ENCODE measurements at places on chromosomes 13 and 19.

DNA sequence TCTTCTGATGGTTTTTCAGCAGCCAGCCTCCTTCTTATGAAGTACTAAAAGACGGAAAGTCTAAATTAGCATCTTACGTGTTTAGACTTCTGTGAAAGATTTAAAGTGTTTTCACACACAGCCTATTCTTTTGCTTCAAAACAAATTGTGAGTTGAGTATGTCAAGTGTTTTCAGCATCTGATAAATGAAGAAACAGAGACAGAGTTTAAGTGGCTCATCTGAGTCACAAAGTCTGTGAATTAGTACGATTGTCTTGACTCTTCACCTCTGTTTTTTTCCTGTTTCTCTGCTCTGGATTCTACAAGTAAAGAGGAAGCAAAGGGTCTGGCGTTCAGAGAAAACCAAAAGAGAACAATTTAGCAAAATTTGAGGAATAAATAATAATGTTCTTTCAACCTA lies 116.4 kb downstream of the FRY start:
- DNase-seq = no peak

DNA sequence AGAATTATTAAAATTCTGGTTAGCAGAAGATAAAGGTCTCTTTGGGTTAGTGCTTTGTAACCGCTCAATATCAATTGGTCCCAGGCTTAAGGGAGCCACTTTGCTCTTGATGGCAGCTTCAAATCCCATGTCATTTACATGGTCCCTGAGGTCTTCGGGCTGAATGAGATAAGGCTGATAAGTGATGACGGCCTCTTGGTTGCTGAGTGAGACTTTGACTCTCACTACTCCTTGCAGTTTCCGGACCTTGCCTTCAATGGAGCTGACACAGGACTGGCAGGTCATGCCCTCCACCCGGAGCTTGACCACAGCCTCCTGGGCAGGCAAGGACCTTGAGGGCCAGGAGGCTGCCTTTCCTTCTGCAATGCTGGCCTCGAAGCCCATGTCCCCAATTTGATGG lies 36.8 kb downstream of the ATP7B start:
- no peak for DNase-seq

DNA sequence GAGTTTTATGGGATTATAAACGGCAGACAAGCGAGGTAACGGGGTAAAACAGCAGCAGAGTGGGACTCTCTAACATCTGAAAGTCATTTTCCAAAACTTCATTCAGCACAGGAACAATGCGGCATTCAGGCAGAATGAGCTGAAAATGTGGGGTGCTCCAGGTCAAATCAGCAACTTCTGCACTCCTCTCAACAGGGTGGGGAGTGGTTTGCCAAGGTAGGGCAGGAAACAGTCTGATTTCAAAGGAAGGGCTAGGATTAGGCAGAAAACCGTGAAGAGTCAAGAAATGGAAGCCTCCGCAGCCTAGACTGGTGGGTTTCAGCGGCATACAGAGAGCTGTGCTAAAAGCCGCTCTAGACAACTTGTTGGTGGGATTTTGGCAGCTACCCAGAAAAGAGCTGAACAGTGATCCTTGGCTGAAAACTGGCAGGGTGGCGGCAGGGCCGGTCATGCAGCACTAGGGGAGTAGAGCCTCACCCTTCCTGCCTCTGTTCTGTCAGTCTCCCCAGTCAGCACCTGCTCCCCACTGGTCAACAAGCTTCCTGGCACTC lies 154.2 kb upstream of the KLF12 start:
- no peak for DNase-seq

DNA sequence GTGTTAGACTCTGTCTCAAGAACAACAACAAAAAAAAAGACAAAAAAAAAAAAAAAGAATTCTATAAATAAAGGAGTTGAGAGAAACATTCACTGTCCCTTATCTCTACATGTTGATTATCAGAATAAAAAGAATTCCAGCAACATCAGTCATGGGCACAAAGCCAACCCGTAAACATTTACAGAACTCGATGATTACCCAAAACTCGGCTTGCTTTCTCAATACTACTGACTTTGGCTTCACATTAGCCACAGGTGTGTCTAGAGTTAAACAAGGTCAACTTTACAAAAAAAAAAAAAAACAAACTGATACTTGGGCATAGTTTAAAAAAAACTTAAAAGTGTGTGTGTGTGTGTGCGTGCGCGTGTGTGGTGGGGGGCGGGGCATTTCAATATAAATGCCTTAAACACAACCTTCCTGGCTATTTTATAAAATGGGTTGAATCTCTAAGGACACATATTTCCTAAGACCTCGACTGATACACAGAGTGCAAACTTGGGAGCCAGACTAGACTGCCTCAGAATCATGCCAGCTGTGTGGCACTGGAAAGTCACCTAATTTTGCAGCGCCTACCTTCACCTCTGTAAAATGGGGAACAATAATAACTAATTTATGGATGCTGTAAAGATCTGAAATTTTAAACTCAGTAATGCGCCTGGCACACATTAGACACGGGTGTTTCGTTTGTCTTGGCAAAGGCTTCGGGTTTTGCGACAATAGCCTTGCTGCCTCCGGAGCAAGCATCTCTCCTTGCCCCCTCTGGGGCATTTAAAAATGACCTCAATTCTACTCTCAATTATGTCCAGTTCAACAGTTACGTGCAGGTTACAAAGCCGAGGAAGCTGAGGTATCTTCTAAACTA lies 922 bp downstream of the EBPL start:
- no peak for DNase-seq

GRCh38 chr13:35471706-35472322 lies 4.7 kb downstream of the MAB21L1 start:
- no peak for DNase-seq

DNA sequence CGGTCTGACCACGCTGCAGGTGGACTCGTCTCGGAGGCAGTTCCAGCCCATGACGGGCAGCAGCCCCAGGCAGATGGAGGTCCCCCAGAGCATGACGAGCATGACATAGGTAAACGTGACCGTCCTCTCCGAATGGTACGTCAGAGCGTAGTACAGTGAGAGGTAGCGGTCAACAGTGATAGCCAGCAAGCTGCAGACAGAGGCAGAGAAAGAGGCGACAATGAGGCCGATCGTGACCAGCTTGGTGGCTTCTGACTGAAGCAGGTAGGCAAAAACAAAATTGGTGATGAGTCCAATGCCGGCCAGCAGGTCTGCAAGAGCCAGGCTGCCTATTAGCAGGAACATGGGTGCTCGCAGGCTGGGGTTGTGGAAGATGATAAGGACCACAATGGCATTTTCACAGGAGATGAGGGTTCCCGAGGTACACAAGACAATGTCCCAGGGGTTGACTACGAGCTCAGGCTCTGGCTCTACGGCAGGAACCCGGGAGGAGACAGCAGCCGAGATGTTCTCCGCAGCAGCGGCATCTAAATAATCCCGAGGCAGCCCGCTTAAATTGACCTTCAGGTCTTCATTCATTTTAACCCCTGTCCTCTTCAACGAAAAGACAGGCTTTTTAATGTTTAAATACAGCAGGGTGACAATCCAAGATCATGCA lies 1.2 kb downstream of the GPR12 start:
- no peak for DNase-seq

- DNase-seq = no peak
These were observed 33.9 kb downstream of the NUFIP1 start for GRCh38 chr13:44955406-44955805.

DNA sequence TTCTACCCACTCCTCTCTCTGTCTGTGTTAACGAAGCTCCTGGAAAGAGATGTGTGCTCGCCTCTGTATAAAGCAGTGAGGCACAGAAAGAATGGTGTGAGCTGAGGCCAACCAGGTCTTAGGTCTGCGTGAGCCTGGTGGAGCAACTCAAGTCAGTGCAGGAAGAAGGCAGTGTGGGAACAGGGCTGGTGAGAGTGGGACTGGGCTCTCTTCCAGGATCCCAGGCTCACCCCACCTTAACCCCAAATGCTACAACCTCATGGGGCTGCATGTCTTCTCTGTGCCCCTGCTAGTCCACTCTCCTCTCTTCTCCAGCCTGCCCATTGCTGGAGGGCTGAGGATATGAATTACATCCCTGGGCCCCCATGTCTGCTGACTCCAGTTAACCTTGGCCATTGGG lies 127.4 kb downstream of the DCT start:
- DNase-seq = no peak

DNA sequence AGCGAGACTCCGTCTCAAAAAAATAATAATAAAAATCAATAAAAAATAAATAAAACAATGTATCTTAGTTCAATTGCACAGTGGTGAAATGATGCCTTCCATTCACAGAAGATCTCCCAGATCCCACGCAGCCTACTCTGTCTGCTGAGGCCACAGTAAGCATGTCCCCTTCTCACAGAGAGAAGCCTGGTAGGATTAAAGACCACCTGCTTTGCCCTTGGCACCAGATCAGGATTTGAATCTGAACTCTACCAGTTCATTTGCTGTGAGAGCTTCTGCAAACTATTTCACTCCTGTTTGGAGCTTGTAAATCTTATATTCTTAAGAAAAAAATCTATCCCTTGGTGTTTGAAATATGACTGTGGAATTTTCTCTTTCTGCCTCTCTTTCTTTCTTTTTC lies 2.2 kb upstream of the SLC7A1 start:
- no peak for DNase-seq

DNA sequence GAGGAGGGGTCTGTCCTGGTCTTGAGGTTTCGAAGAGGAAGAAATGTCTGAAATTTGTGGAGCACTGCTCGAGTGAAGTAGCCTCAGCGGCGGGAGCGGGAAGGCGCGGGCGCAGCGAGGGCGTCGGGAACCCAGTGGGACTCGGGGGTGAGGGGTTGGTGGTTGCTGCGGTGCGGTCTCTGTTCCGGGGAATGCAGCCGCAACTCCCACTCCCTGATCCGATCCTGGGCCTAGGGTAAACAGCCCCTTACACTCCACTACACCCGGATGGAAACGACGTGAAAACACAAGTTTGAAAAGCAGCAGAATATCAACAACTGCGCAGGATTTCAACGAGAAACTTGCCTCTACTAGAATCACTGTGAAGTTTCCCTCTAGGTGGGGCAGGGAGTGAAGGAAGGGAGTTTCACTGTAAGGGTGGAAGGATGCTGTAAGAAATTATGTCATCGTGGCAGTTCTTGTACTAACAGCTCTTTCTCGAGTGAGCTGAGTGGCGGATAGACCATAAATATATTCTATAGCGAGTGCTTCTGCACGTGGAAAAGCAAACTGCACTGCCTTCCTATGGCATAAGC lies 2.0 kb upstream of the KLF12 start:
- DNase-seq = no peak

- no peak for DNase-seq
These were observed 209.7 kb downstream of the LACC1 start for GRCh38 chr13:44089452-44089851.

Measured in GM18507 (cell line).